ENCODE measurements at places on chromosomes 2 and 18.

- DNase-seq = no peak
Measured at GRCh38 chr2:138877421-138877820, 97.2 kb upstream of the NXPH2 start.

GRCh38 chr18:54766634-54767033 is 61.6 kb upstream of the RAB27B start:
- no peak for DNase-seq

DNA sequence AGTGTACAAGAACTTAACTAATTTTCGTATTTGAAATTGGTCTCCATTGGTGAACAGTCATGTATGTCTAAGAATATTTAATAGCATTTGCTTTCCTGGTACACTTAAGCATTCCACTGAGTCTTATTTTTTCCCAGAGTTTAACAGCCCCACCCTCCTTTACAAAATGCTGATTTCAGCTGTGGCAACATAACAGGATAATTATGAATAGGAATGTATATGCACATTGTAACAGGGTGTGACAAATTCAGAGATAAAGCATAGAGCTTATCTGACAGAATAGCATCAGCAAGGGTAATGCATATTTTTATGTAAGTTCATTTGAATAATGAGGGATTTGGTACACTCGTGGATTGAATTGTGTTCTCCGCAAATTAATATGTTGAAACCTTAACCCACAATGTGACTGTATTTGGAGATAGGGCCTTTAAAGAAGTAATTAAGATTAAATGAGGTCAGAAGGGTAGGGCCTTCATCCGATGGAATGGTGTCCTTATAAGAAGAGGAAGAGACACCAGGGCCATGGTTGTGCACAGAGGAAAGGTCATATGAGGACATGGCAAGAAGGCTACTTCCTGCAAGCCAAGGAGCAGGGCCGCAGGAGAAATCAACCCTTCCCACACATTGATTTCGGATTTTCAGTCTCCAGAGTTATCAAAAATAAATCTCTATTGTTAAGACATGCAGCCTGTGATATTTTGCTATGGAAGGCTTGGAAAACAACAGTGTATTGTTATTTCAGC is 439.7 kb upstream of the CDH20 start:
- no peak for DNase-seq

DNA sequence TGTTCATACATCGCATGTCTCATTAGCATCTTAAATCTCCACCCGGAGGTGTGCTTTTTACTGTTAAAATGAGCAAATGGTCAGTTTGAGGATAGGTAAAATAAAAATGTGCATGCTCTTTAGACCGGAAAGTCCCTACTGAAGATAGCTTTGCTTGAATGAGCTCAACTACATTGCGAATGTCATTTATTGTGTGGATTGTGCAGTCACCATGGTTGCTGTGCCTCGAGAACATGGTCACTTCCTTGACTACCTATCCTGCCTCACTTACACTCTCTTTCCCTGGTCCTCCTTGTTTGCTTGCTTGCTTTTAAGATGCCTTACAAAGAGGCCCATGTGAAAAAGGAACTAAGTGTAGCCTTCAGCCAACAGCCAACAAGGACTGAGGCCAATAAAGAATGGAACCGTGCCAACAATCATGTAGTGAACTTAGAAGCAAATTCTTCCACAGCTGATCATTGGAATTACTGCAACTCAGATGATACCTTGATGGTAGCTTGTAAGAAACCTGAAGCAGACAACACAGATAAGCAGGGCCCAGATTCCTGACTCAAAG is 72.2 kb upstream of the BARD1 start:
- DNase-seq = peak; percentile 3

- no peak for DNase-seq
Measured at GRCh38 chr18:45854036-45854586, 28.6 kb downstream of the SIGLEC15 start.

DNA sequence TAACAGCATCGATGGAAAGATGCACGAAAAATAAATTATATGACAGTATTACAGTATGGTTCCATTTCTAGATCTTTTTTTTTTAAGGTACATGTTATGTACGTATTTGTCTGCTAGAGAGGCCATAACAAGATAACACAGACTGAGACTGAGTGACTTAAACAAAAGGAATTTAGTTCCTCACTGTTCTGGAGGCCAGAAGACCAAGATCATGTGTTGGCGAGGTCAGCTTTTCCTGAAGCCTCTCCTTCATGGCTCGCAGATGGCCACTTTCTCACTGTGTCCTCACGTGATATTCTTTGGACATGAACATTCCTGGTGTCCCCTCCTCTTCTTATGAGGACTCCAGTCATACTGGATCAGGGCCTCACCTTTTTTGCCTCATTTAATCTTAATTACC is 177.4 kb downstream of the CAPN13 start:
- DNase-seq = no peak

DNA sequence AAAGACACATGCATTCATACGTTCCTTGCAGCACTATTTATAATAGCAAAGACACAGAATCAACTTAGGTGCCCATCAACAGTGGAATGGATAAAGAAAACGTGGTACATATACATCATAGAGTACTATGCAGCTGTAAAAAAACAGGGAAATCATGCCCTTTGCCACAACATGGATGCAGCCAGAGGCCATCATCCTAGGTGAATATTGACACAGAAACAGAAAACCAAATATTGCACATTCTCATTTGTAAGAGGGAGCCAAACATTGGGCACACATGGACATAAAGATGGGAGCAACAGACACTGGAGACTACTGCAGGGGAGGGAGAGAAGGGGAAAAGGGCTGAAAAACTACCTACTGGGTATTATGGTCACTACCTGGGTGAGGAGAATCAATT is 73.5 kb downstream of the SESTD1 start:
- DNase-seq = no peak

GRCh38 chr2:112737542-112738232 is 16.9 kb downstream of the NT5DC4 start:
- no peak for DNase-seq

- no peak for DNase-seq
Measured at GRCh38 chr2:101905746-101906336, 85.9 kb upstream of the IL1R2 start.

GRCh38 chr2:74512744-74513604 is 1.3 kb upstream of the TLX2 start:
- no peak for DNase-seq

GRCh38 chr2:234521536-234521935 is 24.7 kb upstream of the ARL4C start:
- DNase-seq = no peak

DNA sequence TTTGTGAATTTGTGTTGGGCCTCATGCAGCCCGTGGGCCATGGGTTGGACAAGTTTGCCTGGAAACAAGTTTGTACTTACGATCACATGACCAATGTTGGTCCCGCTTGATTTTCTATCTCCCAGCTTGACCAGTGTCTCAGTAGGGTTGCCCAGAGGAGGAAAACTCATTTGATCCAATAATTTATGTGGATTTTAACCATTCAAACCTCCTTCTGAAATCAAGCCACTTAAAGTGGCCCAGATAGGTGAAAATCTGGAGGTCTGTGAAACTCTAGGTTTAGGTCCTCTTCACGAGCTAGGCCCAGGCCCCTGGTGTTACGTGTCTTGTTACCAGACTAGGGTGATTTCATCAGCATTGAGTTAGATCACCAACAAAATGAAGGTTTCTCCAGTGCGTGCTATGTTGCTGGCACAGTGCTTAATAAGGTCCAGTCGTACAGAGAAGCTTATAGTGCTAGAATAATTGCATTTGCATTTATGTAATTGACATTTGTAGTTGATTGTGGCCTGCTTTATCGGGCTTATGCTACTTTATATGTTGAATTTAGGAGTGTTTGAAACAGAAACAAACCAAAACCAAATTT is 4.4 kb downstream of the ACTR2 start:
- no peak for DNase-seq

DNA sequence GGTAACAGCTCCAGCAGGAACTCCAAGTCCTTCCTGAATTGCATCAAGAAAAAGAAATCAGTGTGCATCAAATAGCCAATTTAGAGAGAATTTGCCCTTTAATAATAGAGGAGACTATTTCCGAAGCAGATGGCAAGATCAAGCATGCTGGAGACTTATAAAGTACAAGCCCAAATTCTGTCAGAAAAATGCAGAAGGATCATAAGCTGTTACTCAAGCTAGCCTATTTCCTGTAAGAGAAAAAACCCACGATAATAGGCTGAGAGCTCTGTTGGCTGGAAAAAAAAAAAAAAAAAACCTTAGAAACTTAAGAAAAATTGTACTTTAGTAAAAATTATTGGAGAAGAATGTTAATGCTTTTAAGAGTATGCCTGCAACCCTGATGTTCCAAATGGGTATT is 24.4 kb upstream of the ITM2C start:
- DNase-seq = peak; percentile 30

DNA sequence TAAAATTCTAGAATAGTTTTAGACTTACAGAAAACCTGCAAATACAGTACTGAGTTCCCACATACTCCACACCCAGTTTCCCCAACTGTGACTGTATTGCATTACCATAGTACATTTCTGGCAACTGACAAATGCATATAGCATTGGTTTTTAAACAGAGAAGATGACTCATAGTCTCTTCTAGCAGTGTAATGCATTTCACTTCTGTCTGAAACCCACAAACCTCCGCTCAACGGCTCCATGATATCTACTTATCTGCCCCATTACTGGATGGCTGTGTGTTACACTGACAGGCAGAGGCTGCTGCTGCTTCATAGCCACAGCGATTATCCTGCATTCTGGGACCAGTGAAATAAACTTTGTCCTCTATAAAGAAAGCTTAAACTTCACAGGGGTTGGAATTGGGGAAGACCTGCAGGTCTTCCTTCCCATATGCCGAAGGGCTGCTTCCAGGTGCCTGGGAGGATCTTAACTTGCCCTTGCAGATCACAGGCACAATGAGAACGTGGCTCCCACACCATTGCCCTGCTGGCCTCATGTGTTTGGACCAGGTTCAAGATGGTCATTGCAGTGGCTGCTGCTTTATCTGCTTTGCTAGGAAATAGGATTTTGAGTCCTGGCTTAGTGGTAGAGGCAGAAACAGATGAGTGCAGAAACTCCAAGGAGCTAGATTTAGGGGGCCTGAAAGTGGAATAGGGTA is 742.6 kb upstream of the HS6ST1 start:
- no peak for DNase-seq

DNA sequence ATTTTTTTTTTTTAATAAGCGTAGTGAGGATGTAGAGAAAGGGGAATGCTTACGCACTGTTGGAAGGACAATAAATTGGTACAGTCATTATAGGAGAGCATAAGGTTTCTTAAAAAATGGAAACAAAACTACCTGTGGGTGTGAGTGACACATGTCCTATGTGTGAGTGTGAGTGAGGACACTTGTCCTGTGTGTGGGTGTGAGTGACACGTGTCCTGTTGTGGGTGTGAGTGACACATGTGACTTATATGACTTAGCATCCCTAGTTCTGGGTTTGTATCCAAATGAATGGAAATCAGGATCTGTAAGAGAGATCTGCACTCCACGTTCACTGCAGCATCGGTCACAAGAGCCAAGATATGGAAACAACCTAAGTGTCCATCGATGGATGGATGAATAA is 91.8 kb downstream of the CBLN2 start:
- no peak for DNase-seq

GRCh38 chr2:68441179-68441993 is 25.7 kb downstream of the FBXO48 start:
- peak; percentile 94 for DNase-seq

DNA sequence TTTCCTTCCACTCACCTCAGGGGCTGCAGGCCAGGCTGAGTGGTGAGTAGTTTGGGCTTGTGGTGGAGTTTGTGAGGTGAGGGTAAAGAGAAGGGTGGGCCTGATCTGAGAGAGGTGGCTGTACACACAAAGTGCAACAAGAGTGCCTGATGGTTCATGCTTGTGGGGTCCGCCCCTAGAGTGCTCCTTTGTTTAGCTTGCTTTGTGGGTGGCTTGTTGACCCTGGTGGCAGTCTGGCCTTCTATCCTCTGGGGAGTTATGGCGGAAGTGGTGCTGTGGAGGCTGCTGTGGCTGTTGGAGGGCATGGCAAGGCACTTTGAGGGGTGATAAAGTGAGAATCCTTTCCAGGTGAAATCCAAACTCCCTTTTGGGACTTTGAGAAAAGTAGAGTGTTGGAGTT is 10.6 kb downstream of the UBE2F start:
- no peak for DNase-seq

GRCh38 chr2:74577448-74577847 is 22.9 kb downstream of the DOK1 start:
- no peak for DNase-seq

DNA sequence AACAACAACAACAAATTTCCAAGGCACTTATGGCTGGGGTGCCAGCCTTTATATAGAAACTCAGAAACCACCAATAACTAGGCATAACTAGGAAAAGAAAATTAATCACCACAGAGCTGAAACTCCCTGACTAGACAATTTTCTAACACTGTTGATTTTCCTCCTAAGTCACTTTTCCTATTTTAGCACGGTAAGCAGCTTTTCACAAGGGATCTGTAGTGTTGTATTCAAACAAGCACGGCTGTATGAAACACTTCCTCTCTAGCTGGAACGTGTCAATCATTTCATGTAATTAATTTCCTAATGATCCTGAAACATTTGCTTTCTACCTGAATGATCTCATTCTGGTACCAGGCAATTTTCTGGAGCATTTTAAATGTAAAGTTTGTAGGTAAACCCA is 645.0 kb downstream of the IRS1 start:
- no peak for DNase-seq

DNA sequence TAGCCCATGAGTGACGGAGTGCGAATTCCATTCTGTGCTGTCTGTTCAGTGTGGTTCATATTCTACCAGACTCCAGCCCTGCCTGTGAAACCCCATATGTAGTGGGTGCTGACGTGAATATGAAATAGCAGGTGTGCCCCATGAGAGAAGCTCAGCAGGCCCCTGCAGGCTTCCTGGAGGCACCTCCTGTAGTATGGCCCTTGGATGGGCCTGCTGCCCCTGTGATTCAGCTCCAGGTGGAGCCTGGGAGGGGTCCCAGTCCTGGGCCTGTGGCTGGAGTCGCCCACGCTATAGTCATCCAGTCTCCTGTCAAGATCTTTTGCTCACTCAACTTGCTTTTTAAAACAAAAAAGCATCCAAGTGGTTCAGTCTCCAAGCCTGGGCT is 125.5 kb downstream of the GLI2 start:
- DNase-seq = no peak

DNA sequence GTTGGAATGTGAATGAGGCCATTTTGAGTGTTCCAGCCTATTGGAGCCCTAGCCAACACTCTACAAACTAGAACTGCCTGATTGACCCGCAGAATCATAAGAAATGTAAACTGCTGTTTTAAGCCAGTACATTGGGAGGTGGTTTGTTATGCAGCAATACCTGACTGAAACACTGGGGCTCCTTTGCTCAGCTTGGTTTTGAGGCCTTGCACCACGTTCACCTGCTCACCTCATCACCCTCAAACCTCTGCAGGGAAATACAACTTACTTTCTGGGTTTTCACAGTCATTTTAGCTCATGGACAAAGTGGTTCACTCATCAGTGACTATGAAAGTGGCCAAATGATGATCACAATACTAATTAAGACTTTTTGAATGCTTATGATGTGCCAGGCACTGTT is 10.9 kb upstream of the DARS1 start:
- DNase-seq = no peak

- no peak for DNase-seq
Measured at GRCh38 chr2:237260686-237261085, 153.3 kb downstream of the COL6A3 start.

- no peak for DNase-seq
Measured at GRCh38 chr2:70214953-70215549, 24.2 kb upstream of the C2orf42 start.

GRCh38 chr2:54429811-54430551 is 26.1 kb upstream of the SPTBN1 start:
- DNase-seq = no peak

GRCh38 chr18:36613069-36613468 is 215.7 kb downstream of the TPGS2 start:
- no peak for DNase-seq
